ENCODE measurements at places on chromosomes 6 and 20. TPM values are rescaled to one million over a fixed set of nuclear protein-coding genes. Genes with fewer than 3 reads are reported as not detected.

The ERGIC3 gene
- 158 TPM for total RNA-seq

The DPPA5 gene
- total RNA-seq, result not detected

The YWHAB gene
- 176 TPM for total RNA-seq

The MYT1 gene
- not detected for total RNA-seq

The MRPS26 gene
- total RNA-seq, result 16.8 TPM

The LY86 gene
- total RNA-seq, result 1.6 TPM

DNA sequence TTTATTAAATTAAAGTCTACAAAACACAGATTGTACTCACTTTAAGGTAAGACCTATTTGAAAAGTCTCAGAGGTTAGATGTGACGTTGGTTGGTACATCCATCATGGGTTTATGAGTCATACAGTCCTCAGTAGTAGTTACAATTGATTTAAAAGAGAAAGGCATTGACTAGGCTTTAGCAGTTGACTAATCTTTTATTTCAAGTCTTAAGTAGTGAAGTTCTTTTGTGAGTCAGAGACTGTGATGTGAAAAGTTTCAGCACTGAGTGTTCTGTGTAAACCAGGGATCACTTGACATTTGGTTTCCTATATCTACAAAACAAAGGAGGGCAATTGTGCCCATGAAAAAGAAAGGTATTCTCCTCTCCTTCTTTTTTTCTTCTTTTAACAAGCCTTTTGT is 221.3 kb downstream of the GRIK2 start:
- H3K4me3 ChIP-seq, result no peak overlapping the region
- H3K4me1 ChIP-seq, result no peaks in the 10 kb centered on the region
- H3K27ac ChIP-seq, result no peak overlapping the region
- H3K27me3 ChIP-seq, result no peaks in the 10 kb centered on the region

DNA sequence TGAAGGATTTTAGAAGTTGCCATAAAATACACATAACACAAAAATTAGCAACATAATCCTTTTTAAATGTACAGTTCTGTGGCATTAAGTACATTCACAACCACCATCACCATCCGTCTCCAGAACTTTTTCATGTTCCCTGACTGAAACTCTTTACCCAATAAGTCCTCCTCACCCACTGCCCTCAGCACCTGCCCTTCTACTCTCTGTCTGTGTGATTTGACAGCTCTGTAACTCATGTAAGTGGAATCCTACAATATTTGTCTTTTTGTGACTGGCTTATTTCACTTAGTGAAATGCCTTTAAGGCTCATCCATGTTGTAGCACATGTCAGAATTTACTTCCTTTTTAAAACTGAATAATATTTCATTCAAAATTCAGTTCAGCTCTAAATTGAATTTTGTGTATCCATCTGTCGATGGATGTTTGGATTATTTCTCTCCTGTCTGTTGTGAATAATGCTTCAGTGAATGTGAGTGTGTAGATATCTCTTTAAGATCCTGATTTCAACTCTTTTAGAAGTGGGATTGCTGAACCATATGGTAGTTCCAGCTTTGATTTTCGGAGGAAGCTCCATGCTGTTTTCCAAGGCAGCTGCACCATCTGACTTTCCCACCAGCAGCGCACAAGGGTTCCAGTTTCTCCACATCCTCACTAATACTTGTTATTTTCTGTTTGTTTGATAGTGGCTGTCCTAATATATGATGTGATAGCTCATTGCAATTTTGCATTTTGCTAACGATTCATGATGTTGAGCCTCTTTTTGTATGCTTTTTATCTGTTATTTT is 4.2 kb downstream of the ENTPD6 start:
- no peak overlapping the region for H3K4me3 ChIP-seq
- no peaks in the 10 kb centered on the region for H3K27me3 ChIP-seq
- H3K27ac ChIP-seq, result peak overlapping the region; percentile 77
- H3K36me3 ChIP-seq, result peaks cover 2% of the 10 kb centered on the region
- peaks cover 68% of the 10 kb centered on the region for H3K4me1 ChIP-seq

DNA sequence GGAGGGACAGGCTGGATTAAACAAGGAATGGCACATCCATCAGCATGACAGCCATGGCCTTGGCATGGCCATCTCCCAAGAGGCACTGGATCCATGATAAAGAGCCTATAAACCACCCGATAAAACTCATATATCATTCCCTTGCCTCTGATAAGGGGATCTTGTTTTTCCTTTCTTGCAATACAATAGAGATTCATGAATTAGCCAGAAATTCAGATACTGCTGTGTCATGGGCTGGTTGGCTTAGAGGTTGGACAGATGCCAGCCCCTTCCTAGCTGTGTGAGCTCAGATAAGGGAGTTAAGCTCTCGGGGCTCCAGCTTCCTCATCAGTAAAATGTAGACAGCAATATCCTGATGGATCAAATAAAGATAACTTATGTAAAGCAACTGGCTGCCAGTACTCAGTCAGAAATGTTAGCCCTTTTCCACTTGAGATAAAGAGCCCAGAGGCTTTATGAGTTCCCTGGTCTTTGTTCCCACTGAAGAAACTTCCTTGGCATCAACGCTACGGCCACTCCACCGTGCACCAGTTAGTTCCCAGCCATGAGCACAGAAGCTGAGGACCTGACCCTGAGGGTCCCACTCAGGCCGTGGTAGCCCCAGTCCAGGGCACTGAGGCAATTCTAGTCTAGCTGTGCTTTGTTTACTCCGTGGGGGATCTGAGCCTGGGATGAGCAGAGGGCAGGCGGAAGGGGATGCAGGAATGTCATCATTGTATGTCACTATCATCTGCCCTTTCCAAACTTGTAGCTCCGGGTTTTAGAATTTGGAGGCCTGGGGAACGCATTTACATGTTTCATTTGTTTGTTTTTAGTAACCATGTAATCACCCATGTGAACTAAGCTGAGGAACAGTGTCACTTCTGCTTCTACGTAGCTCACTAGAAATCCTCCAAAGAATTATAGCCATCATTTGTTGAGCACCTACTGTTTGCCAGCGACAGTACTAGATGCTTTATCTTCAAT is 67.2 kb upstream of the TBC1D7 start:
- DNase-seq, result no peak
- H3K27me3 ChIP-seq, result no peaks in the 10 kb centered on the region

DNA sequence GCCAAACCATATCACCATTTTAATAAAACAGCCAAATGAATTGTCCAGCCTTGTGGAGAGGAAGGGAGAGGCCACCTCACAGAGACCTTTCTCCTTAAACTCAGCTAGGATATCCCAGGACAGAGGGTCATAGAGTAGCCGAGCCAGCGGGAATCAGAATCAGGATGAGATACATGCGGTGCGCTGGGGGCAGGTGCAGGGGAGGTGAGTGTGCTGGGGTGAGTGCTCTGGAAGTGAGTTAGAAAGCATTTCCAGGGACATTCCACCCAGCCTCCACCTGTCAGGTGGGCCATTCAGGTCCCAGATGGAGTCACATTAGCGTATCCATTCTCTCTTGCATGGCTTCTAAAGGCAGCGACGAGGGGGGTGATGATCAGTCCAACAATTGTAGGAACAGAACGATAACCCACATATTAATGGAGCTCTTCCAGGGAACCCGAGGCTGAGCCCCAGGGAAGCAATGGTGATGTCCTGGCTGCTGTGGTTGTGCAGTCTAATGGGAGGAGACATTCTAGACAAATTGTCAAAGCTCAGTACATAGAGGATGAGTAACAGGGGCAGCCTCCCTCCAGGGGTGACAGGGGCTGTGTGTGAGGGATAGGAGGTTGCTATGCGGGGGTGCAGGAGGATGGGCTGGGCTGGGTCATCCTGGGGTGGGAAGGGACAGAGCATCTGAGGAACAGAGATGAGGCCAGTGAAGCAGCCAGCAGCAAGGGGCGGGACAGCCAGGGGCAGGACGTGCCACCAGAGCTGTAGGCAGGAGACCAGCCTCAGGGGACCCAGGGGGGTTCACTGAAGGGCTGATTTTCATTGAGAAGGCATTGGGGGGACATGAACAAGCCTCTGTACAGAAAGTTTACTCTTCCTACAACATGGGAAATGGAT is 88.7 kb upstream of the FRMD1 start:
- H3K27me3 ChIP-seq, result peaks cover 27% of the 10 kb centered on the region
- DNase-seq, result no peak
- H3K36me3 ChIP-seq, result no peaks in the 10 kb centered on the region
- no peaks in the 10 kb centered on the region for H3K4me1 ChIP-seq

GRCh38 chr6:5894357-5894756 is 112.4 kb downstream of the NRN1 start:
- H3K27ac ChIP-seq, result no peak overlapping the region
- peaks cover 4% of the 10 kb centered on the region for H3K27me3 ChIP-seq
- H3K36me3 ChIP-seq, result no peaks in the 10 kb centered on the region
- DNase-seq, result no peak
- H3K4me3 ChIP-seq, result no peak overlapping the region

- no peak for DNase-seq
- H3K4me1 ChIP-seq, result peaks cover 3% of the 10 kb centered on the region
- H3K36me3 ChIP-seq, result peaks cover 2% of the 10 kb centered on the region
- H3K27me3 ChIP-seq, result no peaks in the 10 kb centered on the region
These were observed 55.7 kb downstream of the AFG1L start for GRCh38 chr6:108350528-108350927.

Data from T-helper 17 cell (primary cell).